Activated CD4-positive, alpha-beta T cell treated with anti-CD3 and anti-CD28 coated beads, Interleukin-2, amount 10 ng/mL, durations not matched to agents 24 days and 14 days (primary cell): ENCODE measurements at places on chromosomes 1 and 21. TPM values are rescaled to one million over a fixed set of nuclear protein-coding genes. Genes with fewer than 3 reads are reported as not detected.

GPA33 gene
- 0.12 TPM in 1 of 2 replicates, not detected in the other for total RNA-seq

VTCN1 gene
- total RNA-seq = not detected in 2 replicates

EEIG2 gene
- 13.4 and 14.0 TPM in 2 replicates for total RNA-seq

CYP4A11 gene
- total RNA-seq = not detected in 2 replicates

CEP170 gene
- 47.2 and 53.4 TPM in 2 replicates for total RNA-seq

HCRTR1 gene
- not detected in 2 replicates for total RNA-seq

FAM3B gene
- total RNA-seq = not detected in 2 replicates
